ENCODE measurements at places on chromosomes 16 and 17. TPM values are rescaled to one million over a fixed set of nuclear protein-coding genes. Genes with fewer than 3 reads are reported as not detected.
A peak's percentile ranks its signal among the peaks of the same experiment; 100 is the strongest.

DNA sequence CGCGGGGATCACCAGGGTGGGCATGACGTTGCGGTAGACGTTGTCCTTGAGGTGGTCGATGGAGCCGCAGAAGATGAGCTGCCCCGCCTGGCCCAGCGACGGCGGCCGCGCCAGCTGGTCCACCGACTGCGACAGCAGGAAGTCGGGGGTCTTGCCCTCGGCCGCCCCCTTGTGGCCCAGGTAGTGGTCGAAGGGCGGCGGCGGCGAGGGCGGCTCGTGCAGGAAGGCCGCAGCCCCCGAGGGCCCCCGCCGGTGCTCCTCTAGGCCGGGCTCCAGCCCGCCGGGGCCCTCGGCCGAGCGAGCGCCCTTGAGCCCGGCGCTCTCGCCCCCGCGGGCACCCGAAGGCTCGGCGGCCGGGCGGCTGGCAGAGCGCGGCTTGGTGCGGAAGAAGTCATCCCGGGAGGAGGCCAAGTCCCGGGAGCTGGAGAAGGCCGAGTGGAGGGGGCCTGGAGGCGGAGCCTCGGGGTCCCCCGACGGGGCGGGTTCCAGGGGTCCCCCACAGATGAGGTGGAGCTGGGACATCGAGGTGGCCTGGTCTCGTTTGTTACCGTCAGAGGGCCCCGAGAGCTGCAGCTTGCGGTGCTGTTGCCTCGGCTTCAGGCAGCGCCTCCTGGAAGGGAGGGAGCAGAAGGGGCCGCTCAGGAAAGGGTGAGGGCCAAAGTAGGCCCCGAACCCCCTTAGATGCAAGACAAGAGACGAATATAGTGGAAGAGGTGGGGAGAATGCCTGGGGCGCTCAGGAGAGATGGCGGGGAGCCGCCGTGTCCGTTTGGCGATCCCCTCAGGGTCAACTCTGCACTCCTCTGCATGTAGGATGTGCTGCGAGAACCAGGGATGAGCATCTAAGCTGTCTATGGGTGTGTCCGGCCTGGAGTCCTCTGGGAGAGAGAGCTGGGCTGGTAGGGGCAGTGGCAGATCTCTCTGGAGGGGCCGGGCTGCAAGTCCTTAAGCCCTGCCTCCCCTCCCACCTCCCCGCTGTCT lies 8.8 kb downstream of the FAM171A2 start:
- no peaks in the 10 kb centered on the region for H3K27me3 ChIP-seq
- peaks cover 3% of the 10 kb centered on the region for H3K36me3 ChIP-seq
- peak; percentile 96 for DNase-seq

DNA sequence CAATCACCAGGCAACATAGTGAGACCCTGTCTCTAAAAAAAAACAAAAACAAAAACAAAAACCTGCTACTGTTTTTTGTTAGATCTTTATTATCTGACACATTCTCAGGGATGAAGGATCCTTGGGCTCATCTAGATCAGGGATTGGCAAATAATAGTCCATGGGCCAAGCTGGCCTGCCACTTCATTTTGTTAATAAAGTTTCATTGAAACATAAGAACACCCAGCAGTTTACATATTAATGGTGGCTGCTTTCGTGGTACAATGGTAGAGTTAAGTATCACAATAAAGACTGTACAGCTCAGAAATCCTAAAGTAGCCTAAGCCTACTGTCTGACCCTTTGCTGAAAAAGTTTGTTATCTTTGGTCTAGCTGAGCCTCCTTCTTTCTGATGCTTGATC lies 32.9 kb upstream of the CLEC18A start:
- DNase-seq: no peak
- H3K27ac ChIP-seq: no peak overlapping the region
- no peak overlapping the region for H3K4me3 ChIP-seq

DNA sequence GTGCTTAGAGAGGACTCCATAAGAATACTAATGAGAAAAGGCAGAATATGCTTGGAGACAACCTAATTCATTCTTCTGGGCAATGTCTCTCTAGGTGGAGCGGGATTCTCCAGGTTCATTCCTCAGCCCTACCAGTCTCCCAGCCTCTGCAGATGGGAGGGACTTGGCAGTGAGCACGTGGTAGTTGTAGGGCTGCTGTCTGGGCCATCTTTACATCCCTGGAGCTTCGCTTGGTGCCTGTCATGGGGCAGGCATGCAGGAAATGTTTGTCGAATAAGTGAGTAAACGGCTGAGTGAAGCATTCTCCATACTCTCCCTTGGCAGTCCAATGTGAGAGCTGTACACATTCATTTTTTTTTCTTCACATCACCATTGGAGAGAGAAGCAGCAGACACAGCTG lies 387.5 kb downstream of the UTP18 start:
- no peaks in the 10 kb centered on the region for H3K27me3 ChIP-seq
- no peak overlapping the region for H3K4me3 ChIP-seq
- DNase-seq: no peak
- no peak overlapping the region for H3K27ac ChIP-seq
- H3K4me1 ChIP-seq: 0 out of 2 replicates have a peak, but pooled peaks cover 3% of the 10 kb centered on the region

Gene TBX2
- total RNA-seq: not detected

DNA sequence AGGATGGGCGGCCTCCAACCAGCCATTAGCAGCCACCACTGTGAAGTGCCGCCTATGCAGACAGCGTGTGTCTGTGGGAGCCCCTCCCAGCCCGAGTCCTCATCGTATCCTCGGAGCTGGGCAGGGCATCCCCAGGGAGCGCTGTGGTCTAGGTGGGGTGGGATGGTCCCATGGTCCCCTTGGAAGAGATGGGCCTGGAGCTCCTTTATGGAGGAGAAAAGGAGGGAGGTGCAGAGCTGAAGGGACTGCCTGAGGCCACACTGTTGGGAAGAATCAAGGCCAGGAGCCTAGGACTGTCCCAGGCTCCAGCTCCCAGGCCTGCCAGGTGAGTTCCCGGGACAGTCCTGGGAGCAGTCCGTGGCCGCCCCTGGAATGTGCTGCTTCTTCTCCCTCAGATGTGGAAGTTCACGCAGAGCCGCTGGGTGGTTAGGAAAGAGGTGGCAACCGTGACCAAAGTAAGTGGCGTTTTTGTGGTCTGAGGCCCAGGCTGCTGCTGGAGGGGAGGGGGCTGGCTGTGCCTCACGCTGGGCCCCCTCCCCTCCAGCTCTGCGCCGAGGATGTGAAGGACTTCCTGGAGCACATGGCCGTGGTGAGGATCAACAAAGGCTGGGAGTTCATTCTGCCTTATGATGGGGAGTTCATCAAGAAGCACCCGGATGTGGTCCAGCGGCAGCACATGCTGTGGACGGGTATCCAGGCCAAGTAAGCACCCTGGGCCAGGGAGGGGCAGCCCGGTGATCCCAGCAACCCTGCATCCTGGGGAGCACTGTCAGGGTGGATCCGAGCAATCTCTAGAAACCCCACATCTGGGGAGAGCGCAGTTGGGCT lies 27.0 kb downstream of the POLR3E start:
- H3K4me3 ChIP-seq: no peak overlapping the region
- no peak overlapping the region for H3K27ac ChIP-seq
- no peak for DNase-seq
- H3K36me3 ChIP-seq: peaks cover 48% of the 10 kb centered on the region
- no peaks in the 10 kb centered on the region for H3K27me3 ChIP-seq

- no peak for DNase-seq
- peaks cover 33% of the 10 kb centered on the region for H3K4me1 ChIP-seq
- no peak overlapping the region for H3K4me3 ChIP-seq
- peaks cover 17% of the 10 kb centered on the region for H3K27me3 ChIP-seq
- H3K36me3 ChIP-seq: no peaks in the 10 kb centered on the region
These were observed 4.9 kb downstream of the FMNL1 start for GRCh38 chr17:45226576-45226975.

DNA sequence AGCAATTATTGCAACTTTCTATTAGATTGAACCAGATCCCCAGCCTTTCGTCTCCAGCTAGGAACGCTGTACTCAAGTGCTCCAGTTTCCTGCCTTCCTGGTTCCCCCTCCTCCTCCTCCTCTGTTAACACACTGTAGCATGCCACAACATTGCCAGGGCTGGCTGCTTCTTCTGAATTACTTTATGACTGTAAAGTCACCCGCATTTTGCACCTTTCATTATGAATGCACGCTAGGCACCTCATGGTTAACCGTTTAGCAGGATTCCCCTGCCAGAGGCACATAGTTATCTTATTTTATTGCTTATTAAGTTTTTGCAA lies 4.5 kb downstream of the ZNF423 start:
- no peak for DNase-seq
- H3K27ac ChIP-seq: no peak overlapping the region
- H3K4me3 ChIP-seq: no peak overlapping the region
- no peaks in the 10 kb centered on the region for H3K27me3 ChIP-seq
- H3K4me1 ChIP-seq: peaks cover 38% of the 10 kb centered on the region

- DNase-seq: no peak
- no peak overlapping the region for H3K27ac ChIP-seq
- H3K4me3 ChIP-seq: no peak overlapping the region
- peaks cover 1% of the 10 kb centered on the region for H3K4me1 ChIP-seq
- H3K27me3 ChIP-seq: no peaks in the 10 kb centered on the region
These were observed 76.7 kb downstream of the PLD6 start for GRCh38 chr17:17129466-17129865.

- H3K4me3 ChIP-seq: no peak overlapping the region
- no peak overlapping the region for H3K27ac ChIP-seq
- peaks cover 7% of the 10 kb centered on the region for H3K4me1 ChIP-seq
- peaks cover 4% of the 10 kb centered on the region for H3K27me3 ChIP-seq
- no peaks in the 10 kb centered on the region for H3K36me3 ChIP-seq
These were observed 2.1 kb downstream of the CASKIN1 start for GRCh38 chr16:2194166-2194834.

- H3K4me3 ChIP-seq: no peak overlapping the region
- no peaks in the 10 kb centered on the region for H3K4me1 ChIP-seq
These were observed 39.9 kb downstream of the OTOA start for GRCh38 chr16:21703589-21704174.

DNA sequence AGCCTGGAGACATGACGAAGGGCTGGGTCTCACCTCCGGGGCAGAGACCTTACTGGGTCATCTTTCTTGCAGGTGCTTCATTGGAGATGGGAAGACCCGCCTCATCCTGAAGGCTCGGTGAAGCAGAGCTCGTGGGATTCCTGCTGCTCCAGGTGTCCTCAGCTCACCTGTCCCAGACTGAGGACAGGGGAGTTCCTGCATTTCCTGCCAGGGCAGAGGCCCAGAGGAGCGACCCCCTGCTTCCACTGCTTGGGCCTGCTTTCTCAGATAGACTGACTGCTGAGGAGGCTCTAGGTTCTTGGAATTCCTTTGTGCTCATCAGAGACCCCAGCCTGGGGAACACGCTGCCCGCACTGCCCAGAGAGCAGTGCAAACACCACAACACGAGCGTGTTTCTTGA lies 11.6 kb downstream of the AQP8 start:
- H3K36me3 ChIP-seq: no peaks in the 10 kb centered on the region
- no peak overlapping the region for H3K27ac ChIP-seq
- no peaks in the 10 kb centered on the region for H3K27me3 ChIP-seq
- DNase-seq: no peak

Gene MYBBP1A
- total RNA-seq: 151 TPM

GRCh38 chr17:7294614-7295153 lies at the start of gene YBX2:
Gene YBX2, minus strand, starts transcription at chr17:7294639. Its CDS starts 139 bp downstream, at chr17:7294500.
- H3K4me1 ChIP-seq: no peaks in the 10 kb centered on the region
- no peak for DNase-seq
- peak within 1 kb of the TSS; percentile 46 for H3K4me3 ChIP-seq
- H3K27ac ChIP-seq: no peak within 1 kb of the TSS

DNA sequence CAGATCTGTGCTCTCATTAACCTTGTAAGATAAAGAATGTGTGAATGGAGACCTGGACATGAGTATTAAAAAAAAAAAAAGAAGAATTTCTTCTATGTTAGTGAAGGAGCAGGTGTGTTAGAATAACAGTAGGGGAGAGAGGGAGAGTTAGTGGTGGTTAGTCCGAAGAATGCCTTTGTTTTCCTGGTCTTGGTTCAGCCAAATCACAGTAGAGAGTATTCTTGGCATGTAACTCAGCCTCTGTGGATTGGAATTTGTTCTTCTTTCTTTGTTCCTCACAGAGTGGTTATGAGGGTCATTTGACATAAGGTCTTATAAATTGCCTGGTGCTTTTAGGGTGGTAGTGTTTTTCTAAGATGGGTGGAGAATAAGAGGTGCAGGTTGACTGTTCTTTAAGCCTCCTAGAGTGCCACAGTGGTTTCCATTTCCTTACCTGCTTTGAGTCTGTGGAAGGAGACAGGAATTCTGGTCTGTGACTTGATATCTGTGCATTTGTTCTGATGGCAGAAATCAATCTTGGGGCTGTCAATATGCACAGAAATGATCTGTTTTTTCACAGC lies 17.6 kb downstream of the NUP93 start:
- no peak overlapping the region for H3K4me3 ChIP-seq
- H3K36me3 ChIP-seq: peaks cover 10% of the 10 kb centered on the region
- H3K27me3 ChIP-seq: no peaks in the 10 kb centered on the region
- peaks cover 5% of the 10 kb centered on the region for H3K4me1 ChIP-seq
- H3K27ac ChIP-seq: no peak overlapping the region

DNA sequence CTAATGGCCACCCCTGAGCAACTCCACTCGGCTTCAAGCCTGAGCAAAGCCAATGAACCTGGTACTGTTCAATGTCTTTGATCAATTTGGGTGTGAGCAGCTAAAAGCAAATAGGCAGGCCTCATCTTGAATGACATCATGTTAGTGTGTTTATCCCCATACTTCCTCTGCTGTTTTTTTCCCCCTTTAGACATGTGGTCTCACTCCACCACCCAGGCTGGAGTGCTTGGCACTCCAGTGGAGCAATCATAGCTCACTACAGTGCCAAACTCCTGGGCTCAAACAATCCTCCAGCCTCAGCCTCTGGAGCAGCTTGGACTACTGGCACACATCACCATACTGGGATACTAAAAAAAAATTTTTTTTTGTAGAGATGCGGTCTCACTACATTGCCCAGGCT lies 75.4 kb downstream of the ARHGAP17 start:
- DNase-seq: no peak
- H3K36me3 ChIP-seq: peaks cover 13% of the 10 kb centered on the region
- H3K27me3 ChIP-seq: no peaks in the 10 kb centered on the region
- H3K4me3 ChIP-seq: no peak overlapping the region

Gene LPO
- 0.52 TPM for total RNA-seq

DNA sequence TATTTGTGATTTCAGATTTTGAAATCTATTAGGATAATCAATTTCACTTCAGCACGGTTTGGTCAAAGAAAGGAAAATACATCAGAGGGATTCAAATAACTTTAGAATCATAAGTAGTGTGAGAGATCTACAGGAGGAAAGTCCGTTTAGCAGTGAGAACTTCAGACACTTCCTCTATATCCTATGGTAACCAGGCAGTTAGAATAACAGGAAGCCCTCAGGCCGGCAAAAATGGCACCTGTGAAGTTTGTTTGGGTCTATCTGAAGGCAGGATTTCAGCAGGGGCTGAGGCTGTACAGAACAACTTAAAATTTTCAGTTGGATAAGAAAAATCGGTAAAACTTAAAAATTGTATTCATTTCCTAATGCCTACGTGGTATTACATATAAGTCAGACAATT lies 24.9 kb downstream of the KCNJ16 start:
- DNase-seq: no peak
- no peaks in the 10 kb centered on the region for H3K36me3 ChIP-seq
- no peaks in the 10 kb centered on the region for H3K27me3 ChIP-seq
- no peak overlapping the region for H3K27ac ChIP-seq
- no peak overlapping the region for H3K4me3 ChIP-seq

Gene DOK4
- 28.9 TPM for total RNA-seq

- no peaks in the 10 kb centered on the region for H3K27me3 ChIP-seq
- H3K27ac ChIP-seq: no peak overlapping the region
- no peak overlapping the region for H3K4me3 ChIP-seq
These were observed 18.7 kb downstream of the RHOT1 start for GRCh38 chr17:32161029-32161428.

Data from H1 (cell line).